ENCODE measurements at places on chromosomes 3 and 15. TPM values are rescaled to one million over a fixed set of nuclear protein-coding genes. Genes with fewer than 3 reads are reported as not detected.

Gene CPNE9
- total RNA-seq = not detected

DNA sequence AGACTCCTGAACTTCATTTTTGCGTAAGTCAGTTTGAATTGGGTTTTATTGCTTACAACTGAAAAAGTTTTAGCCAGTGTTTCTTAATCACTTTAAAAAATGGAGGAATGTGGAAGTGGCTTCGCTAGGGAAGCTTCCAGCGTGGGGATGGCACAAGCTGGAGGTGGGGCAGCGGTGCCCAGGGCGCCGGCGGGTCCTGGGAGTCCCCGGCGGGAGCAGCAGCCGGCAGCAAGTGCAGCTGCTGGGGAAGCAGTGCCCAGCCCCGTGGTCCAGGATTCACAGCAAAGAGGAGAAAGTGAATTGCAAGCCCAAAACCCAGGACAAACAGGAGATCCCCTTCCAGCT, 301.8 kb upstream of the PROK2 start:
- H3K36me3 ChIP-seq = no peaks in the 10 kb centered on the region
- H3K4me3 ChIP-seq = no peak overlapping the region
- no peaks in the 10 kb centered on the region for H3K4me1 ChIP-seq
- no peaks in the 10 kb centered on the region for H3K27me3 ChIP-seq

Gene C3orf33
- total RNA-seq = 2.1 TPM

Gene PRSS50
- total RNA-seq = not detected

Gene MESP2
- not detected for total RNA-seq

Gene CHRNB4
- not detected for total RNA-seq

- peaks cover 48% of the 10 kb centered on the region for H3K4me1 ChIP-seq
- H3K27ac ChIP-seq = no peak overlapping the region
- no peaks in the 10 kb centered on the region for H3K27me3 ChIP-seq
- H3K4me3 ChIP-seq = no peak overlapping the region
- no peak for DNase-seq
Measured at GRCh38 chr3:150450916-150451315, 42.8 kb downstream of the TSC22D2 start.

- no peaks in the 10 kb centered on the region for H3K27me3 ChIP-seq
- no peaks in the 10 kb centered on the region for H3K36me3 ChIP-seq
- no peak overlapping the region for H3K27ac ChIP-seq
- H3K4me3 ChIP-seq = no peak overlapping the region
- no peak for DNase-seq
Measured at GRCh38 chr3:83523470-83524073, 1435.2 kb upstream of the CADM2 start.

GRCh38 chr3:117630885-117631284, 921.3 kb downstream of the TUSC7 start:
- H3K36me3 ChIP-seq = no peaks in the 10 kb centered on the region
- no peak overlapping the region for H3K4me3 ChIP-seq
- no peak for DNase-seq
- 0 out of 2 replicates have a peak, but pooled peaks cover 6% of the 10 kb centered on the region for H3K4me1 ChIP-seq
- no peaks in the 10 kb centered on the region for H3K27me3 ChIP-seq
- no peak overlapping the region for H3K27ac ChIP-seq

Gene ZDHHC3
- total RNA-seq = 55.3 TPM

Gene DNAH12
- not detected for total RNA-seq

Gene LPP
- total RNA-seq = 64.6 TPM

DNA sequence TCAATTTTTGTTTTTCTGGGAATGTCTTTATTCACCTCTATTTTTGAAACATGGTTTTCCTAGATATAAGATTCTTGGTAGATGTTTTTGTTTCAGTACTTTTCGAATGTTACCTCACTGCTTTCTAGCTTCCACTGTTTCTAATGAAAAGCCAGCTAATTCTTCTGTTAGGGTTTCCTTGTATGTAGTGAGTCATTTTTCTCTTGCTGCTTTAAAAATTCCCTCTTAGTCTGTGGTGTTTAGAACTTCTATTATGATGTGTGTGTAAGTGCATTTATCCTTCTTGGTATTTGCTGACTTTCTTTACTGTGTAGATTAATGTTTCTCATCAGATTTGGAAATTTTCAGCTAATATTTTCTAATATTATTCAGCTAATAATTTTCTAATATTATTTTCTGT, 151.1 kb upstream of the OSTN start:
- no peaks in the 10 kb centered on the region for H3K4me1 ChIP-seq
- DNase-seq = no peak
- no peak overlapping the region for H3K27ac ChIP-seq
- H3K4me3 ChIP-seq = no peak overlapping the region
- no peaks in the 10 kb centered on the region for H3K36me3 ChIP-seq

DNA sequence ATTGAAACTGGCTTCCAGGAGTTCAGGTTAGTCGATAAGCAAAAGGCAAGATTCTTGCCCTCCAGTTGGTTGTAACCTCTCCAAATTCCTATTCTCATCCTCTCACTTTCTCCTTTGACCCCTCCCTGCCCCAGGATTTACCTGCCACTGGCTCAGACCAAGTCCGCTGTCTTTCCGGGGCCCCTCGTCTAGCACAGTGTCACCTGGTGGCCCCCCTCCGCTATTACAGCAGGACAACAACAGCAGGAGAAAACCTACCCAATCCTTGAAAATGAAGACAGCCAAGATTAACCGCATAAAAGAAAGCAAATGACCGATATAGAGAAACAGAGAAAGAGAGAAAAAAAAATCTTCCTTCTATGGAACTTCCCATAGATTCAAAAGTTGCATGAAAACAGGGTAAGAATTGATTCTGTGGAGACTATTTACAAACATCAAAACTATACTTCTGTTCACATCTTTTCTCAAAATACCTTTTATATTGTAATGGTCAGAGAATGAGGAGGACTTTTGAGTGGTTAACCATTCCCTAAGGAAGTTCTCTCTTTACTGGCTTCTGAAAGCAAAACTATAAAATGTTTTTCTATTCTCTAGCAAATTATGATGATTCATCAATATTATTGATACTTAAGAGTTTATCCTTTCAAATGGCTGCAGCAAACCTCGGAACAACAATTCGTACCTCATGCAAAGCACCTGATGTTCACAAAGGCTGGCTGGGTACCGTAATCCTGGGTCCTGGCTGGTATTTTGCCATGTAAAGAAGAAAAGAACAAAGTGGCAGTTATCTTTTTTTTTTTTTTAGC, 10.0 kb upstream of the ST8SIA2 start:
- DNase-seq = no peak
- H3K36me3 ChIP-seq = no peaks in the 10 kb centered on the region
- H3K27ac ChIP-seq = no peak overlapping the region

DNA sequence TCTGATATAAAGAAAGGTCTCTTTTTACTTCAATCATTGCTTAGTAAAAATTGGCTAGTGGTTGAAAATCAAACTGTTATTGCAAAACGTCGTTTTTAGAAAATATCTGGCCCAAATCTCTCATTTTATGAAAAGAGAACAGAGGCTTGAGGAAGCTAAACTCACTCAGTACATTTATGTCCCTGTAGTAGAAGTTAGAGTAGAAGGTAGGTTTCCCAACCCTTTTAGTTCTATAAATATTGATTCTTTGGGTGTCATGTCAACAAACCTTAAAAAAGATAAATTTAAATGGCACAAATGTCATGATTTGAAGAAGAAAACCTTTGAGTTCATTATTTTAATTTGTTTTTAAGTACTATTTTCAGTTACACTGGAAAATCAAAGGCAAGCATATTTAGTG, 722.3 kb upstream of the NECTIN3 start:
- peaks cover 13% of the 10 kb centered on the region for H3K4me1 ChIP-seq
- H3K27me3 ChIP-seq = no peaks in the 10 kb centered on the region
- DNase-seq = no peak
- H3K27ac ChIP-seq = no peak overlapping the region
- H3K4me3 ChIP-seq = no peak overlapping the region

Gene TMOD2
- 4.3 TPM for total RNA-seq

Gene FBXW12
- total RNA-seq = not detected

Gene BSN
- not detected for total RNA-seq

DNA sequence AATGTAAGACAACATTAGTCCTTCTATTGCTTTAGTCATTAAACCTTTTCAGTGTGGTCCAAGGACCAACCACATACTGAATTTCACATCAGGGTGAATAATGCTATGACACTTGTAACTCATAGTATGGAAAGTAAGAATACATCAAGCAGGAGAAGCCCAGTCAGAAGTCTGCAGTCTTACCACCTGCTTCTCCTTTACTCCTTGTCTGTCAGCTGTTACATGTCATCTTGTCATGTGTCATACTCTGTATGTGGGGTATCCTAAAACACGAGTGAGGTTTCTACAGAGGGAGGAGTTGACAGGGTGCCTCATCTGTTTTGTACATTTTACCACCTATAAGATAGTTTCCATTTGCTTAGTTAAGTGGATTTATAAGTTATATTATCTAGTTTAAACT, 32.8 kb upstream of the EID1 start:
- H3K36me3 ChIP-seq = no peaks in the 10 kb centered on the region
- DNase-seq = no peak
- no peaks in the 10 kb centered on the region for H3K4me1 ChIP-seq
- H3K27me3 ChIP-seq = no peaks in the 10 kb centered on the region

Gene IL17RE
- total RNA-seq = 0.37 TPM

Gene CCR3
- 0.66 TPM for total RNA-seq

GRCh38 chr3:179676081-179676480, 23.2 kb downstream of the USP13 start:
- 0 out of 2 replicates have a peak, but pooled peaks cover 3% of the 10 kb centered on the region for H3K36me3 ChIP-seq
- peaks cover 11% of the 10 kb centered on the region for H3K4me1 ChIP-seq
- no peak for DNase-seq
- H3K27me3 ChIP-seq = no peaks in the 10 kb centered on the region
- no peak overlapping the region for H3K4me3 ChIP-seq

Gene CCNB2
- total RNA-seq = 127 TPM

GRCh38 chr3:123113889-123114450, 47.1 kb downstream of the PDIA5 start:
- no peaks in the 10 kb centered on the region for H3K4me1 ChIP-seq
- H3K27ac ChIP-seq = no peak overlapping the region
- no peak overlapping the region for H3K4me3 ChIP-seq
- no peaks in the 10 kb centered on the region for H3K27me3 ChIP-seq
- no peaks in the 10 kb centered on the region for H3K36me3 ChIP-seq

- H3K4me3 ChIP-seq = no peak overlapping the region
- DNase-seq = no peak
- H3K36me3 ChIP-seq = no peaks in the 10 kb centered on the region
- H3K27me3 ChIP-seq = no peaks in the 10 kb centered on the region
Measured at GRCh38 chr3:174945951-174946350, 86.8 kb downstream of the NAALADL2 start.

GRCh38 chr15:77867266-77868047, 210.1 kb downstream of the TBC1D2B start:
- H3K4me1 ChIP-seq = no peaks in the 10 kb centered on the region
- H3K27me3 ChIP-seq = no peaks in the 10 kb centered on the region
- DNase-seq = no peak
- no peak overlapping the region for H3K27ac ChIP-seq

DNA sequence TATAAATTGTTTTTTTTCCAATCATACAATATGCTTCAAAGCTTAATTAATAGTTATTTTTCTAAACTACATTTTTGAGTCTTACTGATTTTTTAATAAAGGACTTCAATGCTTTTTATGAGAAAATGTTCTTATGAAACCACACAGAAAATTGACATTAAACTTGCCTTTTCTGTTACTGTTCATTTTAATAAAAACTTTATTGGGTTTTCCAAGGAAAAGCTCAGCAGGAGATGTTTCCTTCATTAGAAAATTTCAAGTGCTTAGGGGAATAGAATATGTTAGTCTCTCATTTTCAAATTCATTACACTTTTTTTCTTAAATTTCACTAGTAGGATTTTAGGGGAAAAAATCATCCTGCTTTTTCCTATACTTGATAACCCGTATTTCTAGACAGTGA, 711.4 kb downstream of the DIPK2A start:
- H3K27ac ChIP-seq = no peak overlapping the region
- H3K36me3 ChIP-seq = no peaks in the 10 kb centered on the region
- no peak overlapping the region for H3K4me3 ChIP-seq
- no peak for DNase-seq

DNA sequence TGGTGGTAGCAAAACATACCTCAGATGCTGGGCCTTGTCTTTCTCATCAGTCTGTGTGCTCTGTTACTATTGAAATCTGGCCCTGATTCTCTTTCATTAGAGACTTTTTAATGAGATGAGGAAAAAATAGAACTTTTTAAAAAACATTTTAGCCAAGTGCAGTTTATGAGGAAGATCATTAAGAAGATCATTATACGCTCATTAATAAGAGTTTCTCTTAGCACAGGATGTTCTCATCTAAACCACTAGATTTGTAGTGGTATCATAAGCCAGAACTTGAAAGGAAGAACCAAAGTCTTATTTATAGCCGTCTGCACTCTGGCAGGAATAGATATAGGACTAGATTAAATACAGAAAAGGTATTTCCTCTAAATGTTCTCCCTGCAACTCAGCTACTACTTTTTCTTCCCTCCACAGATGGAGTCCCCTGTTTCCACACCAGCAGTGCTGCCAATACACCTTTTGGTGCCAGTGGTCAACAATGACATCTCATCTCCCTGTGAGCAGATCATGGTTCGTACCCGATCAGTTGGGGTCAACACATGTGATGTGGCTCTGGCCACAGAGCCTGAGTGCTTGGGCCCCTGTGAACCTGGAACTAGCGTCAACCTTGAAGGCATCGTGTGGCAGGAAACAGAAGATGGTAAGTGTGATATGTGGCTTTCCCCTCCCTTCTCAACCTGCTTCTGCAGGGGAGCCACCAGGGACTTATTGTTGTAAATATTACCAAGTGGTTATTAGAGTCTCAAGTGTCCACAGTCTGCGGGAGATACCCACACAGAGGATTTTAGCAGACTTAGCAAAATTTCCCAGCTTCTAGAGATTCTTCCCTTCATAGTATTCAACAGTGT, 152.8 kb downstream of the RBPMS2 start:
- H3K4me1 ChIP-seq = no peaks in the 10 kb centered on the region
- H3K27me3 ChIP-seq = no peaks in the 10 kb centered on the region
- no peak overlapping the region for H3K4me3 ChIP-seq
- no peak for DNase-seq
- no peak overlapping the region for H3K27ac ChIP-seq

GRCh38 chr3:59142556-59142955, 92.7 kb upstream of the CFAP20DC start:
- H3K4me1 ChIP-seq = no peaks in the 10 kb centered on the region
- H3K27me3 ChIP-seq = no peaks in the 10 kb centered on the region
- no peak overlapping the region for H3K4me3 ChIP-seq
- no peak overlapping the region for H3K27ac ChIP-seq
- no peaks in the 10 kb centered on the region for H3K36me3 ChIP-seq

DNA sequence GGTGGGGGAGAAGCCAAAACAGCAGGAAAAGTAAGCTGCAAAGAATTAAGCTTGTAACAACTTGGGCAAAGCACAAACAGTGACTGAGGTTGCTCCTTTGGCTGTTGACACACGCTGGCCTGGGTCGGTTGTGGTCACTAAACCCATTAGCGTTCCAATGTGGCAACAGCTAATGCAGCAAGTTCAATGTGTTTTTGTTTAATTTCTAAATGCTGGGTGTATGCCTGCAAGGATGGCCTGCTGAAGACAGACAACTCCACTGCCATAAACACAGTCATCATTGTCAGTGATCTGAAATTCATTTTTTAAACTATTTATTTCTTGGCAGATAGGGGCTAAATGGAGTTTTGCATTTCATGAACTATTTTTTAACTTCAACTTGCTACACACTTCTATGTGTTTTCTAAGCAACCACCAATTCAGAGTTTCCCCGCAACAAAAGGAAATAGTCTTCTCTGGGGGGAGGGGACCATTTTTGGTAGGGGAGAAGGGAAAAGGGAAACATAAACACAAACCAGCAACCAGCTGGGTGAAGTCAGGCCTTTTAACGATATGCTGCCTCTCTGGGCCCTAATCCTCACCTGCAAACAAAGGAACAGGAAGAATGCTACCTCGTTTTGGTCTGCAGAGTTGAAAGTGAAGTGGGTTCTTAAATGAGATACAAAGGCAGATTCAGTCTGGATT, 34.8 kb upstream of the WNT5A start:
- H3K4me1 ChIP-seq = peaks cover 54% of the 10 kb centered on the region
- peak; percentile 19 for DNase-seq
- no peak overlapping the region for H3K4me3 ChIP-seq
- no peaks in the 10 kb centered on the region for H3K36me3 ChIP-seq
- H3K27ac ChIP-seq = no peak overlapping the region
- no peaks in the 10 kb centered on the region for H3K27me3 ChIP-seq
